ENCODE measurements at places on chromosomes 4 and X. TPM values are rescaled to one million over a fixed set of nuclear protein-coding genes. Genes with fewer than 3 reads are reported as not detected.

Gene PHKA1
- total RNA-seq = 1.6 TPM

Gene GLUD2
- 2.1 TPM for total RNA-seq

Gene ANKRD50
- total RNA-seq = 11.4 TPM

Gene CHRDL1
- total RNA-seq = 35.4 TPM

Gene SERPINA7
- not detected for total RNA-seq

DNA sequence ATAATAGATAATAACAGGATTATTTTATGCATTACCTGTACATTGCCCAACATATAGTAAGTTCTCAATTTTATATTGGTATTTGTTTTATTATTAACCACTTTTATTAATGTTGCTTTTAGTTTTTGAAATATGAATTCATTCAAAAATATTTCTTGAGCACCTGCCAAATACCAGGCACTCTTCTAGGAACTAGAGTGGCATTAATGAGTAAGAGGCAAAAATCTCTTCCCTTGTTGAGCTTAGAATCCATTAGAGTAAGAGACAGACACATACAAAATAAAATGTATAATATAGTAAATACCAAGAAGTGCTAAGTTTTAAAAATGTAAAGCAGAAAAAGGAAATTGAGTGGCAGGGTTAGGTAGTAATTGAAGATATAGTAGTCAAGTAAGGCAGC lies 45.8 kb downstream of the TET2 start:
- no peak for DNase-seq

GRCh38 chr4:110361921-110362320 lies 114.0 kb upstream of the ENPEP start:
- DNase-seq = peak; percentile 68

DNA sequence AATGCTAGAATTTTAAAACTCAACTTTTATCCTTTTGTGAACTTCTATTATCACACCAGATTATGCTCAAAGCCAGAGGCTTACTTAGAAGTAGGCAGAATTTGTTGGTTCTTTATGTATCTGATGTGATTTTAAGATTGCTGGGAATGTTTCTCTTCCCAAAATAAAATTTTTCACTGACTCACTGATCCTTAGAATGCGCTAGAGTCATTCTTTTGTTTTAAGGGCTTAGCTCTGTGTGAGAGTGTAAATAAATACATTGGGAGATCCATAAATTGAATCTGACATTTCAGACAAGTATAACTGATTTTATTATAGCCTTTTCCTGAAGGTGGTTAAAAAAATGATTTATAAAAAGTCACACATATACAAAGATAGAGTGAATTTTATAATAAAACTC lies 101.3 kb downstream of the LARP1B start:
- no peak for DNase-seq

GRCh38 chr4:123553733-123554637 lies 157.4 kb downstream of the SPRY1 start:
- no peak for DNase-seq

- no peak for DNase-seq
These were observed 131.1 kb upstream of the SCML1 start for GRCh38 chrX:17606231-17606630.
